ENCODE measurements at places on chromosomes 3 and 15.
A peak's percentile ranks its signal among the peaks of the same experiment; 100 is the strongest.

DNA sequence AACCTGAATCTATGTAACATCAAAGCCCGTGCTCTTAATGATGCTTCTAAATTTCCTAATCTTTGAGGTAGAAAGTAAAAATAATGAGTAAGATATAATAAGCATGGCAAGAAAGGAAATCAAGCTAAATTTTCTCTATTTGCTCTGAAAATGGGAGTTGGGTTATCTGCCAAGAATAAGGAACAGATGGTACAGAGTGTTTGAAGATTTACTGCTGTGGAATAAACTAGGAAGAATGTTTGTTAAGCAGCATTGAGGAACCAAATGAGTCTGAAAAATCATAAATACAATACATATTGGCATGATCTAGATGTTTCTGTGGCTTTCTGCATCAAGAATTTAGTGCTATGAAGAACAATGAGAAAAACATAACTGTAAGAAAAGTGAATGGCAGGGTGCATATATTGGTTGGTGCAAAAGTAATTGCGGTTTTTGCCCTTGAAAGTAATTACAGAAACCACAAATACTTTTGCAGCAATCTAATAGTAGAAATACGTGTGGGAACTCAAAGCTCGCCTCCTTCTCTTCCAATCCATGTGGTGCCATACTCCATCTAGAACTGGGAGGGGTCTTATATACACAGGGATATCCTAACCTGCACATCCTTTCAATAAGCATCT, 87.6 kb downstream of the SUCNR1 start:
- no peak for DNase-seq

GRCh38 chr15:69524296-69524695, 71.7 kb downstream of the RPLP1 start:
- no peak for DNase-seq

DNA sequence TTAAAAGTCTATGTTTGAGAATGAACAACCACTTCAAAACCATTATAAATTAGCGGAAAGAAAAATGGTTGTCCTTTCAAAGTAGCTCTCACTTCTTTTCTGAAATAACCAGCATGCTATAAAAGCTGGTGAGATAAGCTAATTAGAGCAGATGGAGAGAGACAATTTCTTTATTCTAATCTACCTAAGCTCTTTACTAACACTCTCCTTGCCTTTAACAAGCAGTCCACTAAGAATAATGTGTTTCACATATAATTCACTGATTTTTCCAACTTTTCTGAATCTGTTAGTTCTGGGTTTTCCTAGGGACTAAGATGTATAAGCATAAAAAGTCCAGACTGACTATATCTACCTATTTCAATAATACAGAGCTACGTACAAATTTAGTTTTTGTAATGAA, at the start of gene IMPG2:
TSS of gene IMPG2 (minus strand) at position 101 of the 400 bp plus-strand sequence. CDS start 203 bp downstream, outside the sequence.
- no peak for DNase-seq

- DNase-seq = no peak
These were observed 33.5 kb downstream of the EBLN2 start for GRCh38 chr3:73094951-73095350.

GRCh38 chr3:42653560-42654330, at the start of gene ZBTB47:
ZBTB47 (plus strand) TSS chr3:42653697; CDS start chr3:42658356, 4,659 bp downstream.
- DNase-seq = peak; percentile 28

- DNase-seq = peak; percentile 38
These were observed 117.0 kb upstream of the TSPAN3 start for GRCh38 chr15:77187751-77188464.

GRCh38 chr15:54089776-54090175, 111.5 kb downstream of the UNC13C start:
- no peak for DNase-seq

DNA sequence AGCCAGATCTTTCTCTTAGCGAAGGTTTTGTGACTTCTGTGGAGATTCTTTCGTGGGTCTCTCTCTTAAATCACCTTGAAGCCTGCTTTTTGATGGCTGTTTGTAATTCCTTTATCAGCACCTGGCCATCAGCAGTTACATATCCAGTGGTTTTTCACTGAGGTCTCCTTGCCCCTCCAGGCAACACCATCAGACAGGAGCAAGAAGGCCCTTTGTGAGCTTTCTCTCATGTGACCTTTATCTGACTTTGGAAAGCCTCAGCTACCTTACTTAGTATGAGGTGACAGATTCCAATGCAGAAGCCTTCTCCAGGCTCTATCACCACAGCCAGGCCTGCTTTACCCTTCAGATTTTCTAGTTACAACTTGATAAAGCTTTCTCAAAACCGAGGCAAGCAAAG, 30.0 kb upstream of the P3H2 start:
- DNase-seq = no peak

DNA sequence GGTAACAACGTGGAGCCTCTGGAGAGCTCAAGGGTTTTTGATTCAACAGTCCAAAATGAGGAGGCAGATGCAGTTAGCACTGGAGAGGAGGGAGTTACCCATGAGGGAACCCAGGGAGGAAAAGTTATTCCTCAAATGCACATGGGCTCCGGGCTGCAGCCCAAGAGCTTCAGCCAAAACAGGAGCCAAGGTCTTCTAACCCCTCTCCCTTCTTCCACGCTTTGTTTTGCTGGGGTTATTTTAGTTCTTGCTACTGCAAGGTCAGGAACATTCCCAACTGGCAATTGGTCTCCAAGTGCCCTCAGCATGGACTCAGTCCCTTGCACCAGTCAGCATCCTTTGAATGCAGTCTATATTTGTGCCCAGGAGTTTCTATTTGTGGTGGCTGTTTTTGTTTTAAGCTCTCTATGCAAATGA, 90.0 kb downstream of the TGFBR2 start:
- no peak for DNase-seq

DNA sequence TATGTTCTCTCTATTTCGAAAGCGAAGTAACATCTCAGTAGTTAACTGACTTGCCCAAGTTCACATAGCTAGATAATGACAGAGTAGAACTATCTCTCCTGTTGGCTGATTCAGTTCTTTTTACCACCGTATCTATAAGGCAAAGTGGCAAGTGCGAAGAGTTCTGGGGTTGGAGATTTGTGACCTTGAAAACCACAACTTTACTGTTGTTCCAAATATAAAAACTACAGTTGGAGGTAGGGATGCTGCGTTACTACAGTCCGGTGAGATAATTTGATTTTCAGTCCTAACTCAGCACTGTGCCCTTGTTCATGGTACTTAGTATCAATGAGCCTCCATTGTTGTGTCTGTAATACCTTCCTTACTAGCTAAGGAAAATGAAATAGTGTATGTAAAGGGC, 71.2 kb upstream of the GOLGA8B start:
- DNase-seq = no peak

DNA sequence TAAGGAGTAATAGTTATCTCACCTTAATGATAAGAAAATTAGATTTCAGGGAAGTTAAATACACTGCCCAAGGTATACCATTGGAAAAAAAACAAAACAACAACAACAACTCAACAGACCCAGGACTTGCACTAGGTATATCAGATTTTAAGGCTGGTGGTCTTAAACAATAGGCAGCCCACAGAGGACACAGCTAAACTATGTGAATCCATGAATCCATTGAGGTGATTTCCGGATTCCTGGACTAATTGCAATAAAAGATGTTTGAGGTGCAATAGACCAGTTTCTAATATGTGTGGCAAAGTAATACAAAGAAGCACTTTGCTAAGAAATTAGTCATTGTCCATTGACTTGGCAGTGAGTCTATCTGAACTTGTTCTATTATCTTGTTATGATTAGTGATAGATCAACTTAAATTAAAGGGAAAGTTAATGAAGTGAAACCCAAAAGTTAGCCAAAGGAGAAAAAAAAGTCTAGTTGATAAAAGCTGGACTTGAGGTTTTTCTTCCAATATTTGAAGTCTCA, 60.9 kb upstream of the MAGI1 start:
- no peak for DNase-seq

- no peak for DNase-seq
These were observed 34.8 kb downstream of the EIF4E3 start for GRCh38 chr3:71690341-71690841.

DNA sequence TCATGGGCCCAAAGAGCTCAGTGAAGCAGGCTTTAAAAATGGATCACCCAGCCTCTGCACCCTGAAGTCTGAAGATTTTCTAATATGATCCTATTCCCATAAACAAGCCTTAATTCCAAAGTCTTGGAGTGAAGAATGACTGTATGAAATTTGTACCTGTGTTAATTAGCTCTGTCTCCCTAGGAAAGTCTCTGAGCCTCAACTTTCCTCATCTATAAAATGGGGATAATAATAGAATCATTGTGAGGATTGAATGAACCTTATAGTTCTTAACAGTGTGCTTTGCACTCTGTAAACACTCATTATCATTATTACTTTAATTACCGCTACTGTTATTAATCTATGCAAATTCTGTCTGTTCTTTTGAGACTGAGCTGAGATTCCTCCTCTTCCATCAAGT, 61.9 kb downstream of the CDAN1 start:
- no peak for DNase-seq

GRCh38 chr3:194251891-194252560, 99.1 kb downstream of the CPN2 start:
- DNase-seq = no peak

- no peak for DNase-seq
These were observed 330.1 kb downstream of the ARPP21 start for GRCh38 chr3:35969406-35969805.

- DNase-seq = no peak
These were observed 82.0 kb downstream of the TFRC start for GRCh38 chr3:195999896-196000295.

DNA sequence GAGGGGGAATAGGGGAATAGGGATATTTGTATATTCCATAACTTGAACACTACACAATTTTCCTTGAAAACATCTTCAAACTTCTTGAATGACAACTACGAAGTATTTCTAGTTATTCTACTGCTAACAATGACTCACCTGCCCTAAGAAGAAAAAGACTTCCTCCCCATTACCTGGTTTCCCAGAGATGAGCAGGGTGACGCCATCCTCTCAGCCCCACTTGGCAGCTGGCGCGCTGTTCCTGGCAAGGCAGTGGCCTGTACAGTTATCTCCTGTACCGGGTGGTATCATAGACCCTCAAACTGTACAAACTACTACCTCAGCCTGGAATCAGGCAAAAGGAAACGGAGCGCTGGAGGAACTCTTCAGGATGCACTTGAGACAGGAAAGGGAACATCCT, 10.4 kb downstream of the WDR82 start:
- DNase-seq = no peak

GRCh38 chr15:60137711-60138396, 133.7 kb downstream of the FOXB1 start:
- no peak for DNase-seq

DNA sequence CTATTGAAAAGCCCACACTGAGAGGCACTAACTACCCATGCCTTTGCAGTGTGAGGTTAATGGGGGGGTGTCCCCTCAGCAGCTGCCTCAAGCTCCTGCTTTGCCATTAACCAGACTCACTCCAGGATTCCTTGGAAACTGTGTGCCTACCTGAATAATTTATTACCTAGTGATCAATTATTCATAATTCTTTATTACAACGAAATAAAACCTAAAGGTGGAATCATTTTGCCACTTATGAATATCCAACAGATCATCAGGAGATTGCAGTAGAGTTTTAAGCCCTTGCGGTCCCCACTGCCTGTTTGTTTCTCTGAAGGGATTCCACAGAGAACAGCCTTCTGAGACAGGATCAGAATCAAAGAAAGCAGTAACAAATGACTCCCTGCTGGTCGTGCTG, 23.3 kb downstream of the NEK11 start:
- no peak for DNase-seq

GRCh38 chr3:160001148-160001760, 12.6 kb downstream of the IL12A start:
- DNase-seq = no peak

DNA sequence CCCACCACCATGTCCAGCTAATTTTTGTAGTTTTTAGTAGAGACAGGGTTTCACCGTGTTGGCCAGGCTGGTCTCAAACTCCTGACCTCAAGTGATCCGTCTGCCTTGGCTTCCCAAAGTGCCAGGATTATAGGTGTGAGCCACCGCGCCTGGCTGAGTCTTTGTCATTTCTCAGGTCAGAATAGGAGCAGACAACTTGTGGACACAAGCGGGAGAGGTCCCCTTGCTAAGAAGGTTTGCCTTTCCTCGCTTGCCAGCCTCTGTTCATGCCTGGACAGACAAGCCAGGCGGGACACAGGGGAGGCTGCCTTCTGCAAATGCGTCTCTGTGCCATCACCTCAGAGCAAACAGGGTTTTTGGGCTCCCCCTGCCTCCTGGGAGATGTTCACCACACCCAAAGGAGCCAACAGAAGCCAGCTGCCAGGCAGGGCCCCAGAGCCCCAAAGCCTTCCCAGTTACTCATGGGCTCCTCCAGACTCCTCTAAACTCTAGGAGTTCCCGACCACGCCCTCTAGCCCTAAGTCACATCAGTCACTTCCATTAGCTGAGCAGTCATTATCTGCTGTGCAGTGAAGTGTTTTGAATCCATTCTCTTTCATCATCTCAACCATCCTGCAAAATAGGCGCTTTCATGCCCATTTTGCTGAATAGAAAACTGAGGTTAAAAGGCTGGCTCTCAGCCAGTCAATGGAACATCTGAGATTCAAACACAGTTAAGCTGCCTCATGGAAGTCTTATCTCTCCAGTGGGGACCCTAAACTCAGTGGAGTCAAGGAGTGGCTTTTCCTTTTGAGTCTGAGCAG, 245.0 kb downstream of the UACA start:
- no peak for DNase-seq

- no peak for DNase-seq
These were observed 321.1 kb downstream of the ZIC1 start for GRCh38 chr3:147730284-147730683.

- DNase-seq = no peak
These were observed 4.1 kb downstream of the CISH start for GRCh38 chr3:50607271-50608091.

DNA sequence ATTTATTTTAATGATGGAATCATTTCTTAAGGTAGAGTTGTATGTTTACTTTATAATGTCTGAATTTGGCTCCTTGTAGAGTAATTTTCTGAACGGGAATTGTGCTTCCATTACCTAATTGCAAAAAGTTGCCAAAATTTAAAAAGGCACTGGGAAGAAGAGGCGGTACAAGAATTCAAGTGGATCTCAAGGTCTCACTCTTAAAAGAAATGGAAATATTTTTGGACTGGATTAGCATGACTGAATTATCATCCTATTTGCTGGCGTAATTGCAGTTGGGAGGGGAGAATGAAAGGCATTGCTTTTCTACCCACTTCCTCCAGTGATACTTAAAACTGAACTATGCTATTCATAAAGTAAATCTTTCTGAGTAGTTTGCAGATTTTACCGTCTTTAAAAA, 46.2 kb downstream of the COL8A1 start:
- DNase-seq = no peak

Measured in GM10248 (cell line).